T-helper 2 cell treated with Interferon-gamma antibody and Interleukin-4, amounts not matched to agents 100 ng/mL and 5 ng/mL, for 36 hours (primary cell): ENCODE measurements at places on chromosomes 2 and 18. TPM values are rescaled to one million over a fixed set of nuclear protein-coding genes. Genes with fewer than 3 reads are reported as not detected.

The LOXL3 gene
- 1.00 and 1.9 TPM in 2 replicates for total RNA-seq

The PID1 gene
- total RNA-seq: not detected in 2 replicates

The PDE1A gene
- not detected in 2 replicates for total RNA-seq

The STAT4 gene
- total RNA-seq: 91.2 and 93.2 TPM in 2 replicates

The REG3G gene
- not detected in 2 replicates for total RNA-seq

The AQP12B gene
- not detected in 2 replicates for total RNA-seq

The ALPI gene
- not detected in 2 replicates for total RNA-seq

The ZRANB3 gene
- total RNA-seq: 5.4 and 7.3 TPM in 2 replicates

The ZNF396 gene
- 0.45 and 0.52 TPM in 2 replicates for total RNA-seq

The CRYBA2 gene
- not detected in 2 replicates for total RNA-seq

The CNDP1 gene
- total RNA-seq: 0.25 TPM in 1 of 2 replicates, not detected in the other

The EHBP1 gene
- total RNA-seq: 23.1 and 24.7 TPM in 2 replicates

The POMC gene
- 3.0 and 4.1 TPM in 2 replicates for total RNA-seq

The OTOS gene
- not detected in 2 replicates for total RNA-seq
